ENCODE measurements at places on chromosomes 5 and 9.

DNA sequence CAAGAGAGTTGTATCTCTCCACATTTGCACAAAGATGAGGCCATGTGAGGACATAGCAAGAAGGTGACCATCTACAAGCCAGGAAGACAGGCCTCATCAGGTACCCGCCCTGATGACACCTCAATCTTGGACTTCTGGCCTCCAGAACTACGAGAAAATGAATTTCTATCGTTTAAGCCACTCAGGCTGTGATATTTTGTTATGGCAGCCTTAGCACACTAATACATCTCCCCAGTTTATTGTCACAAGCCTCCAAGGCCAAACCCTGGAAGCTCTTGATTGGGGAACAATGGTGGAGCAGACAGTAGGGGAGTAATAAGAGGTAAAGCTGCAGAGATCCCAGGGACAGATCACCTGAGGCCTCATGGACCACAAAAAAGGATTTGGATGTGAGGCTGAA is 7.7 kb upstream of the P4HA2 start:
- DNase-seq, result no peak

GRCh38 chr5:174698156-174698555 is 26.2 kb upstream of the MSX2 start:
- DNase-seq, result no peak

- no peak for DNase-seq
These were observed 368.0 kb upstream of the IRX2 start for GRCh38 chr5:3119435-3119834.

DNA sequence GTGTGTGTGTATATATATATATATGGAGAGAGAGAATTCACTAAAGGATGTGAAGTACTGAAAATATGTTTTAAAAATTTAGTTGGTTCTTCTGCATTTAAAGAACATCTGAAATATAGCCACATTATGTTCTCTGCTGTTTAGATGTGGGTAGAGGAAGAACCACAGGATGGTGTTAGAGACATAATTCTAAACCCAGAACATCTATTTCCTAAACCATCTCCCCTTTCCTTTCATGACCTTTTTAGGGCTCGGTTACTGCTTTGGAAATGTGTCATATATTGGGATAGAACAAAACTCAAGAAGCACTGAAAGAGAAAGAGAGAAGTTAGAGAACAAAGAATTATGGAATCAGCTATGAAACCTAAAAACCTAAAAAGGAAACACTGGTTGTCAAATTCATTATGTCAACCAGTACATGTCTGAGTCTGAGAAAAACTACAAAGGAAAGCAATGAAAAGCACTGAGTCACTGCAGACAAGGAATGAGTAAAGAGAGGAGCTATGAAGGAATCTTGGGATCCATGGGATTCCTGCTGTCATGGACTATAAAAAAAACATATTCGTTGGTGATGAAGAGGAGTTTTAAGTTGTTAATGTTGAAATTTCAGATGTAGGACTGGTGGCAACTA is 28.4 kb downstream of the SLC12A2 start:
- DNase-seq, result no peak

GRCh38 chr5:89236900-89237299 is 353.9 kb upstream of the MEF2C start:
- DNase-seq, result no peak

GRCh38 chr5:65873181-65873750 is 53.1 kb upstream of the ERBIN start:
- no peak for DNase-seq

DNA sequence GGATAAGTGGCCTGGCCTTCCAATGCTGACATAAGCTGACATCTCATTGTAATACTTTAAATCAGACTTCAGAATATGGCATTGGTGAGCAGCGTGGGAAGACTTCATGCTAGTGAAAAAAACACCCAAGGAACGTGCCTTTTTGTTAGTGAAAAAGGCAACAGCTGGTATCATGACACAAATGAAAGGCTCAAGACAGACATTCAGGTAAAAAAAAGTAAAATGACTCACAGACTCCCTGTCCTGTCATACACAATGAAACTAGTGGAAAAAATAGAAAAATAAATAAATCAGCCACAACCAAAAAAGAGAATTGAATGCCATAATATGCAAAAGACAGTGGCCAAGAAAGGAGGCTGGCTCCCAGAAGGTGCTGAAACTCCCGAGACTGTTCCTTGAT is 24.4 kb upstream of the PPP1R2B start:
- no peak for DNase-seq

DNA sequence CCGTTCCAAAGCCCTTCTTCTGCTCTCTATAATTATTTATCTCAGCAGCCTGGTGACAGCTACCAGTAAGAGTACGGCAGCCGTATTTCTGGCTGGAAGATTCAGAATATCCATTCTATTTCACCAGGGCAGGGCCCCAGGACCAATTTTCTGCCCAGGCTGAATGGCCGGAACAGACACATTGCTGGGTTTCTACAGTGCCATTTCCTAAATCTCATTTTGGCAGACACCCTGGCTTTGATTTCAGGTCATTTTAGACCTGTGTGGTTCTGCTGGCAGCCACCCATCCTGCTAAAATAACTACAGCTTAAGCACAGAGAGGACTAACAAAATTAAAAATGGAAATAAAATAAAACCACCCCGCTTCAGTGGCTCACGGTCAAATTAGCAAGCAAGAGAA is 95.0 kb downstream of the CRB2 start:
- no peak for DNase-seq
